ENCODE measurements at places on chromosomes 16 and 17.

- DNase-seq = no peak
These were observed 3.2 kb upstream of the PRPSAP1 start for GRCh38 chr17:76356803-76357456.

- DNase-seq = no peak
These were observed 363.6 kb downstream of the SHISA9 start for GRCh38 chr16:13264749-13265552.

- DNase-seq = peak; percentile 39
These were observed 6.9 kb downstream of the DOK4 start for GRCh38 chr16:57479205-57479975.

- peak; percentile 55 for DNase-seq
These were observed 19.6 kb upstream of the TNFRSF13B start for GRCh38 chr17:16991349-16992009.

- DNase-seq = no peak
These were observed 53.3 kb upstream of the ENDOV start for GRCh38 chr17:80361495-80362220.

DNA sequence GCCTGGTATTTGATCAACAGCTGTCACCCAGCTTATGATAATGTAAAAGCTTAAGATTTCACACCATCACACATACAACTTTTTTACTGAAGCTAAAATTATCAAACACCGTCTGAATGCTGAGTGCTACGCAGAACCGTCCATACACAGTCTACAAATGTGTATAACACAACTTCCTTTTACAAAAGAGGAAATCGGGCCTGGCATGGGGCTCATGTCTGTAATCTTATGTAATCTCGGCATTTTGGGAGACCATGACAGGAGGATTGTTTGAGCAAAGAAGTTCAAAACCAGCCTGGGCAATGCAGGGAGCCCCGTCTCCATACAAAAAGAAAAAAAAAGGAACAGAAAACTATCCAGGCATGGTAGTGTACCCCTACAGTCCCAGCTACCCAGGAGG is 19.6 kb upstream of the QRICH2 start:
- no peak for DNase-seq

GRCh38 chr17:62652251-62653001 is 25.0 kb downstream of the MRC2 start:
- no peak for DNase-seq

- no peak for DNase-seq
These were observed 20.0 kb upstream of the HERPUD1 start for GRCh38 chr16:56911771-56912571.

- DNase-seq = no peak
These were observed 21.1 kb downstream of the CES1 start for GRCh38 chr16:55811811-55812210.

GRCh38 chr17:3474212-3474611 is 1.6 kb upstream of the ASPA start:
- no peak for DNase-seq

DNA sequence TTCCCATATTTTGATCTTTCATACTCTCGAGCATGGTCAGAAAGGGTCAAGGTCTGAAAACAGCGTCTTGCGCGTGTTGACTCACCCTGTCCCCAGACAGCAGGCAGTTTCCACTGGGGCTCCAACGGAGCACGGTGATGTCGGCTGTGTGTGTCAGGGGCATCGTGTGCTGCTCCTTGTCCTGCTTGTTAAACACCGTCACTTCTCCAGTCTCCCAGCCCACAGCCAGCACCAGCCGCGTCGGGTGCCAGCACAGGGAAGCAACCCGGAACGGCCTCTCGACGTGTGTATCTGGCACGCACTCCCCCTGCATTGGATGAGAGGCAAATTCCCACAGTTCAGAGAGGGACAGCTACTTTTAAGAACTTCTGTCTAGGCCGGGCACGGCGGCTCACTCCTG is 9.6 kb downstream of the IFT140 start:
- no peak for DNase-seq

GRCh38 chr16:88773812-88774291 is 11.2 kb downstream of the PIEZO1 start:
- no peak for DNase-seq

GRCh38 chr16:84065536-84066132 is 23.0 kb upstream of the SLC38A8 start:
- DNase-seq = peak; percentile 23

DNA sequence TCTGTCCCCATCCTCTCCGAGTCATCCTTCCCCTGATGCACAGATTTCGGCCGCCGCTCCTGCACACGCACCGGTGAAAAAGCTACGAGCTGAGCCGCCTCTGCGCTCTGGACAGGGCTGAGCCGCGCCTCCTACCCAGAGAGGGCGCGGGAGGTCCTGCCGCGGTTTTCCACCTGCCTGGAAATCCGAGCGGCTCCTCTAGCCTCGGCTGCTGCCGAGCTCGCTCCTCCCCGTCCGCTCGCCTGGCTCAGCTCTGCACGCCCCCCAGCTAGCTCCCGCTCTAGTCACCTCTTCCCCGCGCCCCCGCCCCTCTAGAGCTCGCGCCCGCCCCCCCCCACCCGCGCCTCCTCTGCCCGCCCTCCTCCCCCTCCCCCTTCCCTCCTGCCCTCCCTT is 198 bp upstream of the SHISA9 start:
- no peak for DNase-seq

DNA sequence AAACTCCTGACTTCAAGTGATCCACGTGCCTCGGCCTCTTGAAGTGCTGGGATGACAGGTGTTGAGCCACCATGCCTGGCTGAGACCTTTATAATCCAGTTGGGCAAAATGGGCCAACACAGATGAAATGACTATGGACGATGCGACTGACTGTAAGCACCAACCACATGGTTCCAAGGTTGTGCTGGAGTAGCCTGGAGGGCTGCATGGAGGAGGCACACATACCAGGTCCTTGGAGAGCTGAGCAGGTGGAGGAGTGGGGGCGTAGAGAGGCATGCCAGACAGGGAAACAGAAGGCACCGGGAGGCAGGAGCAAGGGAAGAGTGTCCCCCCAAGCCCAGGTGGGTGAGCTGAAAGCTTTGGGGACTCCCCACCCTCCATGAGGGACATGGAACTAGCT is 85.2 kb downstream of the ABR start:
- DNase-seq = no peak

- DNase-seq = peak; percentile 77
These were observed 321.4 kb downstream of the FOXL1 start for GRCh38 chr16:86899757-86900156.

- no peak for DNase-seq
These were observed 62.8 kb upstream of the GPR139 start for GRCh38 chr16:20136446-20136968.

- peak; percentile 20 for DNase-seq
These were observed 26.3 kb downstream of the VPS53 start for GRCh38 chr17:688100-688989.

- no peak for DNase-seq
These were observed 10.2 kb upstream of the UBE2I start for GRCh38 chr16:1299012-1299867.

DNA sequence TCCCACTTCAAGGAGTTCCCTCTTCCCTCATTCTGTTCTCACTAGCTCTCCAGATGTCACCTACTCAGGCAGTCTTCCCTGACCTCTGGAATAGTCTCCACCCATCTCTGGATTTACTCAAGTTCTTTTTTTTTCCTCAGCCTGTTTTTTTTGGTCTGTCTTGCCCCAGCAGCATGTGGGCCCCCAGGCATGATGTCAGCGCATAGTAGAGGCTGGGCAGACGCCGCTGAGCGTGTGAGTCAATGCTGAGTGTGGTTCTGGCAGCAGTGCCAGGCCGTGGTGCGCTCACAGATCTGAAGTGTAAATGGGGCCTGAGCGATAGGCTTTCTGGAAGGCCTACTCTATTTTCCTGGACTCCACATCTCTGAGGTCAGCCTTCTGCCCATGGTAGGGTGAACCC is 2.7 kb upstream of the KCNJ18 start:
- peak; percentile 53 for DNase-seq

- no peak for DNase-seq
These were observed 10.6 kb upstream of the ENGASE start for GRCh38 chr17:79064026-79064425.

DNA sequence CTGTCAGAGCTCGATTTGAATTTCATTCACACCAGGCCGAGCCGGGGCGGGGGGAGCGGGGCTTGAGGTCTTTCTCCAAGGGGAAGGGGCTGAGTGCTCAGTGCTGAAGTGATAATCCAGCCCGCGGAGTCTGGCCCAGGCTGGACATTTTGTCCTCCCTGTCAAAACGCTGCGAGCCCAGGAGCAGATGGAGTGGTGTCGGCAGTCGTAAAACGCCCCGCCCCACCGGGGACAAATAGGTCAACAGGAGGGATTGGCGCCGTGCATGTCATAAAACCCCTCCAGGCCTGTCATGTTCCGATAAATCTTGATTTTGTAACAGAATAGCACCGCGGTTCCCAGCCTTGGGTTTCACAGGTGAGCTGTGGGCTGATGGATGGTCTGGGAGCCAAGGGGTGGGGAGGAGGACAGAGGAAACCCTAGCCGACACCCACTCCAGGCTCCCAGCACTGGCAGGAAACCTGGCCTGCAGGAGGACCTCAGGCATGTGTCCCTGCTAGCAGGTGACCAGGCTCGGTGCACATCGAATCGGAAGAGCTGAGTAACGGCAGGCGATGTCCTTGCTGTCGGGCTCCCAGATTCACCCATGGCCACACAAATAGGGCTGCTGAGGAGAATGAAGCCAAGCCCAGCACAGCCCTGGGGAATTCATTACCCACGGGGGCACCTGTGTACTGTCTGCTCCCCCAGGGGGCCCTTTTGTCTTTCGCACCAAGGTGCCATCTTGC is 341.4 kb downstream of the FOXL1 start:
- no peak for DNase-seq

GRCh38 chr17:58327363-58328194 is 1.0 kb downstream of the TSPOAP1 start:
- DNase-seq = no peak

- no peak for DNase-seq
These were observed 114.4 kb downstream of the SEC14L1 start for GRCh38 chr17:77254951-77255825.

- no peak for DNase-seq
These were observed 1.5 kb upstream of the TOX3 start for GRCh38 chr16:52548261-52549010.

DNA sequence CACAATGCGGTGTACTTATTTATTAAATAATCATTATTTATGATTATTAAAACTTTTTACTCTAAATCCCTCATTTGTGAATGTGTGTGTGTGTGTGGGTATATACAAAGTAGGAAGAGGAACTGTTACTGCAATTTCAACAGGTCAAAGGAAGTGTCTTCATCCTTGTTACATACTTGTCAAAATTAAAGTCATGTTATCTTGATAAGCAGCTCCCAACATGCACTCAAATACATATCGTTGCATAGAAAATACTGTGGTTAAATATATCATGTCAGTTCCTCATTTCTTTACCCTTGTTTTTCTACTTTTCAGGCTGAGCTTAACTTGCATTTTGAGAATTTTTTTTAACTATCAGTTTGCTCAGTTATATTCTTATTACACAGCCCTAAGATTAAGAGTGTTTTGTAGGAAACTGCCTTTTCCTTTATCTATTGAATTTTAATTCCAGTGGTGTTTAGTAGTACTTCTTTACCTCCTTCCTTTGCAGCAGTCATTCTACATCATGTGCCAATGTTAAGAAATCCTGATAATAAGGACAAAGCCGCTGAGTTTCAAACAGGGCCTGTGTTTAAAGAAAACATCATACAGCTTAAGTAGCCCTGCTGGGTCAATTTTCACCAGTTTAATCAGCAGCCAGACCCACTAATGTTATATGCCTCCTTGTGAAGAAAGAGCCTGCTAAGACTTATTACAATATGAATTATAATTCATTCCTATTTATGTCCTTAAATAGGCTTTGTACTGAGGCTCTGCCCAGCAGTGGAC is 7.2 kb downstream of the EFCAB5 start:
- DNase-seq = no peak

DNA sequence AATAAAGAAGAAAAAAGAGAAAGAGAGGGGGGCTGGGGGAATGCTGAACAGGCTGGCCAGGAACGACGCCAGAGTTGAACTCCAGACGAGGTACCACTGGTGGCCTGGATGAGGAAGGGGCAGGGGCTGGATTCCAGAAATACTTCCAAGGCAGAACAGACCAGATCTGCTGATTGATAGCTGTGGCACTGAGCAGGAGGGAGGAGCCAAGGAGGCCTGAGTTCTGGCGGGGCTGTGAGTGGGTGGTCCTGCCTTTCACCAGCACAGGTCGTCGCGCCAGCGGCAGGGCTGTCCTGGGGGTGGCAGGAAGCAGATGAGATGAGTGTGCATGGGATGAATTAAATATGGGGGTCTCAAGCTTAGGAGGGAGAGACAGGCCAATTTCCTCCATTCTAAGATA is 5.5 kb downstream of the CCDC42 start:
- no peak for DNase-seq

DNA sequence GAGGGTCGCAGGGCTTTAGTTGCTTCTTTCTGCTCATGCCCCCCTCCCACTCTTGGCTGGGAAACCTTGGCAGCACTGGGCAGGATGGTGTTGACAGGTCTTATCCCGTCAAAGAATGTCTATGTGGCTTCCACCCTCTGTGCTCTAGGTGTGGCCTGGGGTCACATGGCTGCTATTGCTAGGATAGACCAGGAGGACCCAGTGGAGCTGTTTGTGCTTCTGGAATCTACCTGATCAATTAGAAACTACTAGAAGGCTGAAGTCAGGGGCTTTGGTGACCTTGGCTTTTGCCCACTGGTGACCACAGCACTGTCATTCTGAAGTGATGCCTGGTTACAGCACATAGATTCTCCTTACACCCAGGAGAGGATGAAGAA is 105.8 kb downstream of the CMIP start:
- DNase-seq = no peak

DNA sequence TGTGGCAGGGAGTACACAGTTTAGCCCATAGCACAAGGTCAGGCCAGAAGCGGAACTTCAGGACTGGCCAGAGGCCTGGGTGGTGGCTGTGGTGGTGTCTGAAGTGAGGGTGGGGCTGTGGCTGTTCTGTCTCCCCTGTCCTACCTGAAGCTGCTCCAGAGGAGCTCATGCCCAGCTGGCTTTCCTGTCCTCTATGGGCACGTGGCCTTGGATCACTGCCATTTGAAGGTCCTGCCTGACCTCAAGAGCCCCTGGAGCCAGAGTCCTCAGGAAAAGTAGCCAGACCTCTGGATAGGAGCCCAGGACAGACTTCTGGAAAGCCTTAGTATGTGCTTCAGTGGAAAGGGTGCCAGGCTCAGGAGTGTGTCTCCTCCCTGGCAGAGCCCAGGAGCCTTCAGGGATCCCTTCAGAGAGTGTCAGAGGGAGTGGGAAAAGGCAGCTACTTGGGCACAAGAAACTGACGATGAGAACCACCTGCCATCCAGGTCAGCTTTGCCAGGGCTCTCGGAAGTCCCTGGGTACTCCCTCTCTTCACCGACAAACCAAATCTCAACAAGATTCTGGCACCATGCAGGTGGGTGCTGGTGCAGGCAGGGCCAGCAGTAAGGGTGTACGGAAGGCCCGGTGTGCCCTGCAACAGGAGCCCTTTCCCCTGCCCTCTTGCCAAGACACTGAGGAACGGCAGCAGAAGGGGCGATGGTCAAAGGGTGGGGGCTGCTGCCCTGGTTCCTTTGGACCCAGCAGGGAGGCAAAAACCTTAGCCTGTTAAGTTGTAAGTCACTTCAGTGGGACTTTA is 153.7 kb downstream of the NTN1 start:
- no peak for DNase-seq
